ENCODE measurements at places on chromosomes 12 and 14.
A peak's percentile ranks its signal among the peaks of the same experiment; 100 is the strongest.

GRCh38 chr12:122312926-122313325 lies 46.6 kb upstream of the VPS33A start:
- no peak for DNase-seq

- no peak for DNase-seq
Measured at GRCh38 chr12:96457191-96457930, 32.0 kb upstream of the CFAP54 start.

GRCh38 chr12:70354787-70355186 lies 11.3 kb upstream of the KCNMB4 start:
- no peak for DNase-seq

- no peak for DNase-seq
Measured at GRCh38 chr12:56105609-56105902, 1.2 kb downstream of the PA2G4 start.

DNA sequence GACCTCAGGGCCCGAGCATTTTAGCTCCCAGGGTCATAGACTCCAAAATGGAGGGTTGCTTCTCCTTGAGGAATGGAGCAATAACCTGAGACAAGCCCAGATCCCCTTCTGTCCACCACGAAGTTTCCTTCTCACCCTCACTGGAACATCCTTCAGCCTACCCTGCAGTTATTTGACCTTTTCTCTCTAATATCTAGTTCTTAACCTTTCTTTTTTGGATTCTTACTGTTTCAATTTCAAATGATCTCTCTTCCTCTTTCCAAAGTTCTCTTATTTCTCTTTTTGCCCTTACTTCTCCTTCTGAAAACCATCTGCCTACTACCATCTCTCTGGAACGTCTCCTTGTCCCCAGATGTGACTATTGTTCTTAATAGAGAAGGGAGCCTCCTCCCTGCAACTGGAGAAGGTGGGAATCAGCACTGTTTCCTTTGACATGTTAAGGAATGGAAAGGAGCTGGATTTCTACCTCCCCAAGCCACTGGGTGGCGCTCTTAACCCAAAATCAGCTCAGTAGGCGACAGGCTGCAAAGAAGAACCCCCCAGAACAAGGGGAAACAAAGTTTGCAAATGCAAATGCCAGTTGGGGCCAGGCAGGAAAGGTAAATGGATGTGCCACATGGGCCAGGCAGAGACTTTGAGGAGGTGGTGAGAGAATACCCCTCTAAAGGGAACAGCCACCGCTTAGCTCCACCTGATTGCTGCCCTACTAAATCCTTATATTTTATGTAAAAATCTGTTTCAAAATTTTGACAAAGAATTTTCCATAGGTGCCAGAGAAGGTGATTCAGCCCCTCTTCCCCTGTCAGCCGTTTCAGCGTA lies 22.4 kb upstream of the PDE1B start:
- peak; percentile 14 for DNase-seq

DNA sequence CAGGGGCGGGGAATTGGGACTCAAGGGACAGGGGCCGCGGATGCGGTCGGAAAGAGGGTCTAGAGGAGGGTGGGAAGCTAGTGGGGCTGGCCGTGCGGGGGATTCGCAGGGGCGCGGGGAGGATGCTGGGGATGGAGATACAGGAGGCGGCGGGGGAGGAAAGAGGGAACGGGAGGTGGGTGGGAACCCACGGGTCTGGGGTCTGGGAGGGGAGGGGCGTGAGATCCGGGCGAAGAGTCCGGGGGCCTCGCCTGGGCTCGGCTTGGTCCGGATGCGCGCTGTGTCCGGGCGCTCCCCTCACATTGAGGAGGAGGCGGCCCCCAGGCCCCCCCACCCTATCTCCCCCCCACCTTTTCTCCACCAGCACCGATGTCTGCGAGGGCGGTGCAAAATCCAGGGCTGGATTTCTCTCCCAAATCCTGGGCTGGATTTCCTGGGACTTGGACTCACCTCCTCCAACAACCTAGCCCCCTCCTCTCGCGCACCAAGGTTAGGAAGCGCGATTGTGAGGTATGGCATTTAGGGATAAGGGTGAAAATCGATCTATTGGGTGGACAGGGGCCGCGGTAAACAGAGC lies at the start of gene AGAP2:
Gene AGAP2, minus strand, starts transcription at position 82 of the 577 bp plus-strand sequence. CDS start 496 bp downstream, outside the sequence.
- DNase-seq = no peak

DNA sequence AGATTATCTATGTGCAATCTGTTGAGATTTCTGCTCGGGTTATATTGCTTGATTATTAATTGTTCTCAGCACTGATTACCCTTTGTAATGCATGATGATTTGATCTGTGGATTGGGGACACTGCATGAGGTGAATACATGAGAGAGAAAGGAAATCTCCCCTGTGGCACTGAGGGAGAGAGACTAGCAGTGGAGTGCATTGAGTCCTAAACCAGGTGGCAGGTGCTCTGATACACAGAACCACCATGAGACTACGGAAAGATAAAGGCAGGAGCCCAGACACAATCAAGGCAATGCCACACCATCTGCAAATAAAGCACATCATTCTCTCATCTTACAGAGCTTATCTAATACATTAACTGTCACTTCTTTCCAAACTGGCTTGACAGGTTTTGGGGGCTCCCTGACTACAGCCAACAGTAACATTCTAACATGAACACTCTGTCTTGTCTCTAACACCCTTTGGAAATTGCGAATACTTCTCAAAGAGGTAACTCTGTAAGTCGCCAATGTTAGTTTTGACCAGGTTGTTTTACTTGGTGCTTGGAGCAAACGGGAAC lies 37.6 kb upstream of the TSPAN8 start:
- DNase-seq = peak; percentile 85

GRCh38 chr12:4034921-4035320 lies 161.7 kb upstream of the PARP11 start:
- DNase-seq = no peak

GRCh38 chr14:79101388-79101787 lies 931.2 kb downstream of the NRXN3 start:
- DNase-seq = no peak

DNA sequence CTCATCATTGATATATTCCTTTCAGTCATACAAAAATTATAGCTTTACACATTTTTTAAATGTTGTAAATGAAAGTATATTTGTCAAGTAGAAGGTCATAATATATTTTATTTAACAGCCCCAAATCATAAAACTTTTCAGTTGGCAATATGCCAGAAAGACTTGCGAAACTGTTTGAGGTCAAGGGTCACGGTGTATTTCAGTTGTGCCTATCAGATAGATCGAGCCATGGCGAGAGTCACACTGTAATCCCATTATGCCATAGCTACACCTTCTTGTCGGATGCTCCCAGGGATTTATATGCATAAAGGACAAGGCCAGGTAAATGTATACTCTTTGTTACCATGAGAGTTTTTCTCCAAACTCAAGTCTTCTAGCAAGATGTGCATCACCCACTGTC lies 26.7 kb upstream of the G2E3 start:
- no peak for DNase-seq

DNA sequence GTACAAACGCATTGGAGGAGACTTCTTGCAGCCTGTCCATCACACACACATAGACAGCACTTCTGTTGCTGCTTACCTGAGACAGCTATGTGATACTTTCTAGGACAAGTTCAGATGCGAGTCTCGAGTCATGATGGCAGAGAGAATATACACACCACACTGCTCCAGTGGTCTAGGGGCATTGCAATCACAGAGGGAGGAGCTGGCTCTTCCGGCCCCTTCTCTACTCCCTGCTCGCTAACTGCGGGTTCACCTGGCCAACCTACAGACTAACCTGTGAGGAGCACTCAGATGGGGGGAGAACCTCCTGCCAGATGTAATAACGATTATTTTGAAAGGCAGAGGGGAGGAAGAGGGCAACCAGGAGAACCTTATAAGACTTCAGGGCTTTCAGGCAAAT lies 30.7 kb downstream of the EMP1 start:
- DNase-seq = no peak

DNA sequence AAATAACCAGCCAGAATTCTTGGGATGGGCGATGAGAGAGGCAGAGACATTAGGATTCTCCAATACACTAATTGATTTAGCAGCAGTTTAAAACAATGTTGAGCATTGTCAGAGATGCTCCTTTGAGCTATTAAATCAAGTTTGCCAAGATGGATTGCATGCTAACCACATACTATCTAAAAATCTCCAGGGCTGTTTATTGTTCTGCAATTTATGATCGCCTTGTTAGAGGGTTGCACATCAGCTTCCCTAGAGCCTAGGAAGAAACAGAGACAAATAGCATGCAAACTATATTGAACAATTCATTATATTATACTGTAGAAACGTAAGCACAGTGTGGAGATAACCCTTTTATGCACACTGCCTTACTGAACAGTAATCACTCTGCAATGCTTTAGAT lies 599.9 kb downstream of the SOX5 start:
- DNase-seq = peak; percentile 42

GRCh38 chr12:30753233-30753632 lies 1.5 kb downstream of the CAPRIN2 start:
- DNase-seq = no peak

- DNase-seq = no peak
Measured at GRCh38 chr12:118526255-118527095, 150.1 kb downstream of the SUDS3 start.

DNA sequence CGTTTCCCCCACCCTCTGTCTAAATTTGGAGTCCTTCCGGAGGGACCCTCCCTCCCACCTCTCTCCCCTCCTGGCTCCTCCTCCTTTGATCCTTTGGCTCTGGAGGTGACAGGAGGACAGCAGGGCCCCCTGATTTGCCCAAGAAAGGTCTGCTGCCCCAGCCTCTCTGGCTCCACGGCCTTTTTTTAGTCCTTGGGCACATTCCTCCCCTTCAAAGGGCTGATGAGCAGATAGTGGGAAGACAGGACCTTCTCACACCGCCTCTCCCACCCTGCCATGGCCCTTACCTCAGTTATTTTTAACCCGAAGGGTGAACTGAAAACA lies 196 bp upstream of the MYH6 start:
- no peak for DNase-seq

GRCh38 chr14:23068789-23069412 lies 11.6 kb upstream of the CDH24 start:
- no peak for DNase-seq

DNA sequence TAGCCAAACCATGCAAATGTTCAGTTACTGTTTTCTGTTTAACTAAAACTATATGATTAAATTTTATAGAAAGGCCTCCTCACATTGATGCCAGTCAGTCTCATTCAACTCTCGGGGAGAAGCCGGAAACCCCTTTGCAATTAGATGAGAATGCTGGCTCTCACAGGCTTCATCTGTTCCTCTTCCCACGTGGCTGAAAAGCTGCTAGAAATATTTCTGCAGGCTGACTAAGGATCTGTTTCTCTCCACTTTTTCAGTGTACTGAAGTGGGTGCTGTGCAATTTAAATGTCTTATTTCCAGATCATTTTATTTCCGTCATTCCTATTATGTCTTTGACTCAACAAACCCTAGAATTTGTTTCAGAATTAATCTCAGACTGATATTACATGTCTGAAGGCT lies 17.4 kb upstream of the KCNH3 start:
- DNase-seq = no peak

GRCh38 chr14:85308531-85309300 lies 221.2 kb upstream of the FLRT2 start:
- no peak for DNase-seq

DNA sequence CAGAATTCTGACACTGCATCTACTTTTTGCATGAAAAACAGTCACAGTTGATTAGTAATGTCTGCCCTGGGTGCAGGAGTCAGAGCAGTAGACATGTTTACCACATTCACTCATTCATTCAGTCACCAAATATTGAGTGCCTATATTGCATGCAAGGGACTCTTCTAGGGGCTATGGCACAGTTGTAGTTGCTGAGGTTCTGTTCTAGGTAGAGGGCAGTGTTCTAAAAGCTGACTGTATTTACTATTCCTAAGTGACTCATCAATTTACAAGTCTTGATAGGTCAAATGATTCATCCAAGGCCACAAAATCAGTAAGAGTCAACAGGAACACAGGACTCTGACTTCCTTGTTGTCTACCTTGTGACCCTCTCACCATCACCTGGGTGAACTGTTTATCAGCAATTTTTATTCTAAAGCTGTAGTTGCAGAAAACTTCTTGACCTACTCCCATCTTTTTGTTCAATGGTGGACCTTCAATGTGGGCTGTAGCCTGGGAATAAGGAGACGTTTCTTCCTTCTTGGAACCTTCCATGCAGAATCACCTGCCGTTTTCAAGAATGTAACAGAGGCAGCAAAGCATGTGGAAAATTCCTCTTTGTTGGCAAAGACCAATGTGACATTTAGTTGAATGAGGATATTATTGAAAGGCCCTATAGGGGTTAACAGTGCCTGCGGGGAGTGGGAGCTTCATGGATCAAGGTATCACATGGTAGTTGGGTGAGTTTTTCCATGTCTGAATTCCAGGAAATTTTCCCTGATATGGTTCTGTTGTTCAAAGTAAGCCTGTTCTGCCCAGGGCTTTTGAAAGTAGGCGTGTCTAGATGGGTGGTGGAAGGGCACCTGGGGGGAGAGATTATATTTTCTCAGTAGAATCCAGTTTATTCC lies 223.2 kb downstream of the KTN1 start:
- DNase-seq = no peak

- DNase-seq = peak; percentile 1
Measured at GRCh38 chr12:42370013-42370412, 44.0 kb downstream of the PPHLN1 start.

- DNase-seq = no peak
Measured at GRCh38 chr12:42056130-42056529, 88.5 kb downstream of the GXYLT1 start.

DNA sequence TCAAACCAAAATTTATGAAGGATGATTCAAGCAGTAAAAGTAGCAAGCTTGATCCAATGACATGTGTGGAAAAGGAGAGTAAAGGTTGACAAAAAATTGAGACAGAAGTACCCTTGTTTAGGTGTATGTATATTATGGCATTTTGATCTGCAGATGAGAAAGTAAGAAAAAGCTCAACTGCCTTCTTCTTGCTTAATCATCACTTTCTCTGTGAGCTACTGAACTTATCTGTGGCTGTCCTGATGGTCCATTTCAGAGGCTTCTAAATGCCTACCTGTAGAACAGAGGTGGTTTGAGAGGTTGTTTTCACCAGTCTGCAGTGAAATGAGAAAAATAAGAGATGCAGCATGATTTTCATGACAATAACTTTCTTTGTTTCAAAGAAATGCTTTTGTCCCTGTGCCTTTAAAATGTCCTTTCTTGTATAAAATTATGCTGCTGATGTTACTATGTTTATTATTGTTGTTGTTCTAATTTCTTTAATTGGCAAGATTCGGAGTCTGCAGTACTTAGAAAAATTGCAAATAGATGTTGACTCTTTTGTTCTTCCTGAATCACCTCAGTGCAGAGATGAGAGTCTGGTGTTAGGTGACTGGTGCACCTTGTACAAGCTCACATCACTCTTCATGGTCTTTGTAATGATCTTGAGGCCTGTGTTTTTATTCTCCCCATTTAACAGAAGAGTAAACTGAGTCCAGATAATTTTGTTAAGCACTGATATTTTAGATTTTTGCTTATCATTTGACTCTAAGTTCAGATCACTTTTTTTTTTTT lies 821.9 kb downstream of the VRK1 start:
- no peak for DNase-seq

GRCh38 chr12:119681728-119682638 lies 14.1 kb downstream of the PRKAB1 start:
- DNase-seq = no peak
